ENCODE measurements at places on chromosomes 7 and 10. TPM values are rescaled to one million over a fixed set of nuclear protein-coding genes. Genes with fewer than 3 reads are reported as not detected.

The SUGCT gene
- total RNA-seq = 1.3 TPM

The H2BK1 gene
- total RNA-seq = not detected

The ADARB2 gene
- not detected for total RNA-seq

The STEAP1B gene
- total RNA-seq = 0.23 TPM

The TDRD1 gene
- total RNA-seq = 0.27 TPM

The ZNF511 gene
- total RNA-seq = 82.5 TPM

The SH2D4B gene
- total RNA-seq = 0.11 TPM
